ENCODE measurements at places on chromosomes 6 and 20. TPM values are rescaled to one million over a fixed set of nuclear protein-coding genes. Genes with fewer than 3 reads are reported as not detected.

The TREM1 gene
- total RNA-seq = 0.36 TPM

DNA sequence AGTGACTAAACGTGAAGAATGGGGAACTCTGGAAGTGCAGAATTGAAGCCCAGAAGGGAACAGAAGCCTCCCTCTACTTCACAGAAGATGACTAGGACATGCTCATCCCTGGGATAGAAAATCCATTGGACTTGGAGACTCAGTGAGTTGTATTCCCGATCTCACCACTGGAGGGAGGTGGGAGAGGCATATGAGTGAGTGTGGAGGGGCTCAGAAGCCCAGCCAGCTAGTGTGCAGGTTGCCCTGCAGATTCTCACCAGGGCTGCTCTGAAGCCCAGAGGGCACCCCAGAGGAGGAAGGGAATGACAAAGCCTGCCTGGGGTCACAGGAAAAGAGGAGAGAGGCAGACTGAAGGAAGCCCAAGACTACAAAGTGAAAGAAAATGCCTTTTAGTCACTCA lies 42.1 kb upstream of the HLA-E start:
- no peak overlapping the region for H3K4me3 ChIP-seq
- H3K4me1 ChIP-seq = peaks cover 14% of the 10 kb centered on the region
- H3K27ac ChIP-seq = no peak overlapping the region

DNA sequence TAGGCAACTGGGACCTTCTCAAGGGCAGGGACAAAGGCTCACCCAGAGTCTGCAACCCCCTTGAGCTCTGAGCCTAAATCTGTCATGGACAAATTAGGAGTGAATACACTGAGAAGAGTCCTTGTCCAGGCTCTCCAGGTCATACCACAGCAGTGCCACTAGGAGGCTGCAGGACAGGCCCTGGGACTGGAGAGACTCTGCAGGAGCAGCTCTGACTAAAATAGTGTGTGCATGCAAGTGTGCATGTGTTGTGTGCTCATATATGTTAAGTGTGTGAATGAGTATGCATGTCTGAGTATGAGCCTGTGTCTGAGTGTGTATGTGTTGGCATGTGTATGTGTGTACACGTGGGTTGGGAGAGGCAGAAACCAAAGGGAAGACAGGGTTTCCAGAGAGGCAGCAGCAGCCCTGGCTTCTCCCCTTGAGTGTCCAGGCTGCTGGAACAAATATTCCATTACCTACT lies 27.1 kb downstream of the MRPL14 start:
- H3K27me3 ChIP-seq = no peaks in the 10 kb centered on the region
- no peak overlapping the region for H3K27ac ChIP-seq
- H3K4me3 ChIP-seq = no peak overlapping the region

The WFDC5 gene
- total RNA-seq = not detected

GRCh38 chr6:97765461-97765860 lies 482.4 kb upstream of the MMS22L start:
- DNase-seq = no peak
- H3K4me1 ChIP-seq = no peaks in the 10 kb centered on the region
- no peaks in the 10 kb centered on the region for H3K27me3 ChIP-seq
- no peaks in the 10 kb centered on the region for H3K36me3 ChIP-seq
- H3K4me3 ChIP-seq = no peak overlapping the region
- H3K27ac ChIP-seq = no peak overlapping the region

DNA sequence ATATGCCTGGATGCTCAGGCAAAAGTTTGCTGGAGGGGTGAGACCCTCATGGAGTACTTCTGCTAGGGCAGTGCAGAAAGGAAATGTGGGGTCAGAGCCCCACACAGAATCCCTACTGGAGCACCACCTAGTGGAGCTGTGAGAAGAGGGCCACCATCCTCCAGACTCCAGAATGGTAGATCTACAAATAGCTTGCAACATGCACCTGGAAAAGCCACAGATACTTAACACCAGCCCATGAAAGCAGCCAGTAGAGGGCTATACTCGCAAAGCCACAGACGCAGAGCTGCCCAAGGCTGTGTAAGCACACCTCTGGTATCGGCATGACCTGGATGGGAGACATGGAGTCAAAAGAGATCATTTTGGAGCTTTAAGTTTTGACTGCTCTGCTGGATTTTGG lies 60.7 kb upstream of the GJE1 start:
- no peaks in the 10 kb centered on the region for H3K4me1 ChIP-seq
- no peak overlapping the region for H3K27ac ChIP-seq
- DNase-seq = no peak
- H3K4me3 ChIP-seq = no peak overlapping the region
- no peaks in the 10 kb centered on the region for H3K27me3 ChIP-seq

- no peak for DNase-seq
- H3K36me3 ChIP-seq = no peaks in the 10 kb centered on the region
Measured at GRCh38 chr20:41234041-41234440, 83.5 kb downstream of the ZHX3 start.

GRCh38 chr6:4928426-4928825 lies 75.4 kb downstream of the RPP40 start:
- H3K36me3 ChIP-seq = no peaks in the 10 kb centered on the region
- H3K4me1 ChIP-seq = peaks cover 29% of the 10 kb centered on the region
- no peak overlapping the region for H3K4me3 ChIP-seq
- no peaks in the 10 kb centered on the region for H3K27me3 ChIP-seq

DNA sequence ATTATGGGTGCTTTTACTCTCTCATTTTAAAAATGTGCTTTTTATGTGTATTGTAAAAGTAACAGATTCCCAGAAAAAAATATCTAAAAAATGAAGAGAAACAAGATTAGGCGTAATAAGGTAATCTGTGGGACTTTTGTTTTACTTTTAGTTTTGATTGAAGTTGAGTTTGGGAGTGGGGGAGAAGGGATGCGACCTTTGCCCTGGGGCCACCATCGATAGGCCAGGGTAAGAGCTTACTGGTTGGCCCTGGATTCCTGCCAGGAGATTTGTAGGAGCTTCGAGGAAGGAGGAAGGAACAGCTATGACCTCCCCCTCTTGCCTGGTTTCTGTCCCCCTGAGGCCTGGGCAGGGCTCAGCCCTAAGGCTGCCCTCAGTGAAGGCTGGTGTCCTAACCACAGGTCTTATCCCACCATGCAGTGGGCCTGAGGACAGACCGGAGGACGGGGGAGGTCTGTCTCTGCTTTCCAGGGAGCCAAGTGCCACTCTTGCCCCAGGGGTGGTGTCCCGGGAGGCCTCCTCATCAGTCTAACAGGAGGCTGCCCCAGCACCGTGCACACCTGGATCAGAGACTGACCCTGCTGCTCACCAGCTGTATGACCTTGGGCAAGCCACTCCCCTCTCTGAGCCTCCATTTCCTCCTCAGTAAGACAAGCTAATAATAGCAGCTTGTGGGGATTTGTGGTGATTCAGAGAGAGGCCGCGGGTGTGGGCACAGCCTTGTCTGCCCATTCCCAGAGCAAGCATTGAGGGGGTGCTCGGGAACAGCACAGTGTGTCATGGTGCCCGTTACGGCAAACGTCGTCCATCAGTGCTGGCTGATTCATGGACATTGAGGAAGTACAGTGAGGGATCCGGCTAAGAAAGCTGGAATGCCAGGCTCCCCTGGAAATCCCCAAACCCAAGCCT lies 21.2 kb downstream of the TGM2 start:
- H3K27ac ChIP-seq = peak overlapping the region; percentile 60
- H3K4me3 ChIP-seq = no peak overlapping the region
- H3K27me3 ChIP-seq = no peaks in the 10 kb centered on the region
- peaks cover 29% of the 10 kb centered on the region for H3K4me1 ChIP-seq
- no peak for DNase-seq

- no peak for DNase-seq
- no peaks in the 10 kb centered on the region for H3K27me3 ChIP-seq
- H3K27ac ChIP-seq = no peak overlapping the region
- H3K36me3 ChIP-seq = no peaks in the 10 kb centered on the region
Measured at GRCh38 chr6:127177030-127177922, 58.8 kb downstream of the RSPO3 start.

The TSPYL4 gene
- total RNA-seq = 15.7 TPM

- H3K4me1 ChIP-seq = peaks cover 23% of the 10 kb centered on the region
- H3K27ac ChIP-seq = peak overlapping the region; percentile 86
Measured at GRCh38 chr20:32189123-32189410, 18.5 kb downstream of the PLAGL2 start.

GRCh38 chr6:119035459-119035858 lies 43.0 kb downstream of the FAM184A start:
- no peaks in the 10 kb centered on the region for H3K27me3 ChIP-seq
- H3K27ac ChIP-seq = no peak overlapping the region
- DNase-seq = no peak

DNA sequence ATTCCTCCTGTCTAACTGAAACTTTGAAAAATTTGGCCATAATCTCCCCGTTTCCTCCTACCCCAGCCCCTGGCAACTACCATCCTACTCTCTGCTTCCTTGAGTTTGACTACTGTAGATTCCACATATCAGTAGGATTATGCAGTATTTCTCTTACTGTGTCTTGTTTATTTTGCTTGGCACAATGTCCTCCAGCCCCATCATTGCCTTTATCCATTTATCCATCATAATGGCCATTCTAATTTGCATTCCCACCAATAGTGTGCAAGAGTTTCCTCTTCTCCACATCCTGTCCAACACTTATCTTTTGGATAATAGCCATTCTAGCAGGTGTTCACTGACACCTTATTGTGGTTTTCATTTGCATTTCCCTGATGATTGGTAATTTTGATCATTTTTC lies 202.3 kb downstream of the THBS2 start:
- no peaks in the 10 kb centered on the region for H3K27me3 ChIP-seq
- H3K4me3 ChIP-seq = no peak overlapping the region
- no peak overlapping the region for H3K27ac ChIP-seq
- DNase-seq = no peak
- no peaks in the 10 kb centered on the region for H3K36me3 ChIP-seq
- no peaks in the 10 kb centered on the region for H3K4me1 ChIP-seq

The RIPPLY2 gene
- total RNA-seq = not detected

DNA sequence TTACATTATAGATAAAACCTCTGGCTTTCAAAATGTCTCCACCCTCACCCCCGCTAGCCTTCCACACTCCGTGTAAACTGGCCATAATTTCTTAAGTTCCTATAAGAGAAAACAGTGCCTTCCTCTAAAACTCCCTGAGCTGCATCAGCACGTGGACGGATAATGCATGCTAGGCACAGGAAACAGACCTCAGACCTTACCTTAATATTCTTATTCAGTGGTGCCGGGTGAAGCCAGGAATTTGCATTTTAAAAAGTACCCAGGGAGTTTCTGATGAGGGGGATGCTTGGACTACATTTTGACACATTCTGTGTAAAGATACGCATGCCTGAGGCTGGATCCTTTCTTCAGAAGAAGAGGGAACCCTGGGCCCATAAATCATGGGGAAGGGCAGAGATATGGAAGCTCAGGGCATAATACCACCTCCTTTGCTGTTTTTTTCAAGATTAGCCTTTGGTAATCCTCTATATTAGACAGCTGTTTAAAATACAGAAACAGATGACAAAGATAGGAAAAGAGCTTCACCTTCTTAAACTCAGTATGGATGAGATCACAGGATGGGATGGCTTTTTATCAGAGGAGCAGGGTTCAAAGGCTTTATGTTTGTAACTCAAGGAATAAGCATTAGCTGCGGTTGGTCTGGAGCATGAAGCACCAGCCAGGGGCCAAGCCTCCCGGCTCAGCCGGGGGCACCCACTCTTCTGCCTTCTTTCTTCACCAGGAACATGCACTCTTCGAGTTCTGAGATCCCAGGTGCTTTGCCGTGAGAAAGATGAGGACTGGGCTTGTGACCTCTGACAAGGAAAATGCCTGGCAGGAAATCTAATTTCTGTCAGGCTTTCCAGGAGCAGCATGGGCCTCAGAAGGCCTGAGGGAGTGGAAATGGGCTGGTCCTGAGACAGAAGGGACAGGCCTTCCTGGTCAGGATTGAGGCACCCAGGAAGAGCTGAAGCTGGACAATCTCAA lies 218.1 kb upstream of the SOX4 start:
- H3K4me3 ChIP-seq = no peak overlapping the region
- H3K27me3 ChIP-seq = no peaks in the 10 kb centered on the region
- H3K36me3 ChIP-seq = no peaks in the 10 kb centered on the region
- no peak overlapping the region for H3K27ac ChIP-seq
- no peaks in the 10 kb centered on the region for H3K4me1 ChIP-seq

The SRMS gene
- total RNA-seq = not detected

The SEL1L2 gene
- not detected for total RNA-seq

DNA sequence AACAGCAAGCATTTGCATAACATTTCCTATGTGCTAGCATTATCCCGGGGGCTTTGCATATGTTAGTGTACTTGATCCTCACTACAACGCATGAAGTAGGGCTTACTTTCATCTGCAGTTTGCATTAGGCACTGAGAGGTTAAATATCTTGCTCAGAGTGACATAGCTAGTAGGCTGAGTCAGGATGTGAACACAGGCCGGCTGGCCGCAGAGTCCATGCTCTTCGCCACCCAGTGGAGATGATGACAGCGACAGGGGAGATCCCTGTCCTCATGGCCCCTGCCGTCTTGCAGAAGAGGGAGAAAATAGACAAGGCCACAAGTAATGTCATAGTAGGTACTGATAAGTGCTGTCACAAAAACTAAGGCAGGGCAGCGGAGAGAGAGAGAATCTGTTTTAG lies 46.9 kb downstream of the LYRM4 start:
- H3K27me3 ChIP-seq = no peaks in the 10 kb centered on the region
- H3K27ac ChIP-seq = no peak overlapping the region
- no peak overlapping the region for H3K4me3 ChIP-seq
- no peak for DNase-seq

GRCh38 chr6:89433252-89434149 lies 549 bp downstream of the ANKRD6 start:
- peak overlapping the region; percentile 91 for H3K4me3 ChIP-seq
- H3K27me3 ChIP-seq = no peaks in the 10 kb centered on the region
- no peak overlapping the region for H3K27ac ChIP-seq
- no peaks in the 10 kb centered on the region for H3K4me1 ChIP-seq
- H3K36me3 ChIP-seq = no peaks in the 10 kb centered on the region

- no peaks in the 10 kb centered on the region for H3K36me3 ChIP-seq
- H3K4me3 ChIP-seq = no peak overlapping the region
- no peak overlapping the region for H3K27ac ChIP-seq
- no peaks in the 10 kb centered on the region for H3K4me1 ChIP-seq
- no peaks in the 10 kb centered on the region for H3K27me3 ChIP-seq
Measured at GRCh38 chr20:6705106-6705766, 62.2 kb upstream of the BMP2 start.

- H3K4me1 ChIP-seq = no peaks in the 10 kb centered on the region
- H3K27me3 ChIP-seq = no peaks in the 10 kb centered on the region
- H3K27ac ChIP-seq = no peak overlapping the region
- H3K4me3 ChIP-seq = no peak overlapping the region
Measured at GRCh38 chr6:53382421-53382820, 33.7 kb upstream of the ELOVL5 start.

Measured in sigmoid colon (tissue), 7 donors.